ENCODE measurements at places on chromosomes 6 and 20.

DNA sequence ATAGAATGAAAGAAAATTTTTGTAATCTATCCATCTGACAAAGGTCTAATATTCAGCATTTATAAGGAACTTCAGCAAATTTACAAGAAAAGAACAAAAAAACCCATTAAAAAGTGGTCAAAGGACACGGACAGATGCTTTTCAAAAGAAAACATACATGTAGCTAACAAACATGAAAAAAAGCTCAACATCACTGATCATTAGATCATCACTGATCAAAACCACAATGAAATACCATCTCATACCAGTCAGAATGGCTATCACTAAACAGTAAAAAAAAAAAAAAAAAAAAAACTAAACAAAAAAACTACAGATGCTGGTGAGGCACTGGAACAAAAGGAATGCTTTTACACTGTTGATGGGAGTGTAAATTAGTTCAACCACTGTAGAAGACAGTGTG is 837.1 kb downstream of the EPHA7 start:
- no peak for DNase-seq

GRCh38 chr6:142378138-142378875 is 76.5 kb downstream of the ADGRG6 start:
- DNase-seq = no peak

GRCh38 chr20:34974246-34974645 is 18.6 kb downstream of the MYH7B start:
- DNase-seq = no peak

GRCh38 chr20:54347166-54347833 is 128.1 kb upstream of the DOK5 start:
- no peak for DNase-seq

GRCh38 chr20:34312024-34312460 is 8.9 kb upstream of the AHCY start:
- no peak for DNase-seq

GRCh38 chr6:72675396-72675795 is 53.5 kb downstream of the KCNQ5 start:
- no peak for DNase-seq

- no peak for DNase-seq
Measured at GRCh38 chr6:50724381-50725124, 11.2 kb downstream of the TFAP2D start.

GRCh38 chr6:133621751-133622150 is 267.2 kb upstream of the TCF21 start:
- no peak for DNase-seq

DNA sequence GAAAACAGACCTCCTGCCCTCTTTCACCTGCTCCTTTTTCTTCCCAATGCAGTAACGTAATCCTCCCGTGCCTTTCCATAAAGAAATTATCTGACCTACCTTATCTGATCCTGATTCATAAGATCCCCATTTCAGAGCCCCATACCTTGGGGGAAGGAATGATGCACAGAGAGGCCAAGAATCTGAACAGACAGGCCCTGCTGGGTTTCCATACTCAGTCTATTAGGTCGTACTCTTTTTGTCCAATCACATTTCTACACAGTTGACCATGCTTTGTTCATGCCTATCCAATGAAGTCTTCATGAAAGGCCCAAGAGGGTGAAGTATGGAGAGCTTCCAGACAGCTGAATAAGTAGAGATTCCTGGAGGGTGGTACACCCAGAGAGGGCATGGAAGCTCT is 25.3 kb downstream of the SRPK1 start:
- DNase-seq = no peak

- DNase-seq = no peak
Measured at GRCh38 chr20:12413116-12413515, 495.4 kb downstream of the BTBD3 start.

GRCh38 chr6:89970609-89971337 is 76.5 kb downstream of the GJA10 start:
- DNase-seq = no peak

GRCh38 chr6:167329014-167329413 is 4.1 kb downstream of the TTLL2 start:
- DNase-seq = no peak

GRCh38 chr6:140744659-140745320 is 1370.3 kb upstream of the CITED2 start:
- DNase-seq = no peak

GRCh38 chr20:50928469-50928868 is 2.8 kb downstream of the ADNP start:
- no peak for DNase-seq

DNA sequence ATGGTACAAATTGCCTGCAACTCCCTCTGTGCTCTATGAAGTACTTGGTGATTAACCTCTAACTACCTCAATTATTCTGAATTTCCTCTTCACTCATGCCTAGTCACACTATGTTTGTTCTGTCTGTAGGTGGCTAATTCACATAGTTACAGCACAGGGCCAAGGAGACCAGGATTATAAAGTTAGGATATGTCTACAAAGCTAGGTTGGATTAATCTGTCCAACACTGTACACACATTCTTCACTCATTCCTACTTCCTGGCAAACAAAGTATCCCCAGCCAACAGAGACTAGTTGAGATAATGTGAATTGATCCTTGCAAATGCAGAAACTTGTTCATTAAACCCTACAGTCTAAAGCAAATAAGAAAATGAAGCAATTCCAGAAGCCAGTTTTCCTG is 269.8 kb downstream of the HACE1 start:
- no peak for DNase-seq

- DNase-seq = no peak
Measured at GRCh38 chr20:8844179-8844578, 224.7 kb upstream of the PLCB4 start.

DNA sequence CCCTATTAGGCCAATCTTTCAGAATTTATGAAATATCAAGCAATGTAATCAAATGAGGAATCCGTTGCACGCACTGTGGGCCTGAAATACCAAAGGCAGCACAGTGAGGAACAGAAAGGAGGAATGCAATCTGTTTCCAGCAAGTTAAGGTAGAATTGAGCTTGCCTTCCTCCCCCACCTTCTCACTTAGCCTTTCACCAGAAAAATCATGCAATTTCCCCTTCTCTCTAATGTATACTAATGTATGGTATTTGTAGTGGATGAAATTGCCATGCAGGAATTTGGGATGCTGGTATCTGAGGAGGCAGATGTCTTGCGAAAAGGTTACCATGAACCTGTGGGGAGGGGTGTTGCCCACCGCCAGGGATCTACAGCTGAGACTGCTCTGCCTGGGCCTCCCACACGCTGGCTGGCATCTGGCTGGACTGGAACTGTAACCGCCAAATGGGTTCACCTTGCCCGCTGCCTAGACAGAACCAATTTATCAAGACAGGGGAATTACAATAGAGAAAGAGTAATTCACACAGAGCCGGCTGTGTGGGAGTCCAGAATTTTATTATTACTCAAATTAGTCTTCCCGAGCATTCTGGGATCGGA is 222.4 kb upstream of the MYLIP start:
- no peak for DNase-seq

GRCh38 chr20:9949563-9949962 is 85.2 kb upstream of the ANKEF1 start:
- no peak for DNase-seq

- DNase-seq = no peak
Measured at GRCh38 chr6:104201557-104201956, 658.2 kb downstream of the HACE1 start.

DNA sequence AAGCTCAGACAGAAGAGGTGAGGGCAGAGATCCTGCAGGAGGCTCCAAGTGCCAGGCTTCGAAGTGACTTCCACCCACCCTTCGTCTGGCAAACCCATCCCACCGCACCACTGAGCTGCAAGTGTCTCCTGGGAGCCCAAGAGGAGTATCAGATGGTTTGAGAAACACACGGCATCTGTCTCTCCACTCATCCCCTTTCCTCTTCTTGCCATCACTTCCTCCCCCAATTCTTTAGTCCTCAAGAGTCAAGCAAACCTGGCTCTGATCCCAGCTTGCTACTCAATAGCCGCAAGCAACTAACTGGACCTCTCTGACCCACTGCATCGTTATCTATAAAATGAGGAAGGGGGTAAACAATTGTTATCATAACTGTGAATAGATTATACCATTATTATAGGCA is 142.1 kb downstream of the BMP7 start:
- no peak for DNase-seq

DNA sequence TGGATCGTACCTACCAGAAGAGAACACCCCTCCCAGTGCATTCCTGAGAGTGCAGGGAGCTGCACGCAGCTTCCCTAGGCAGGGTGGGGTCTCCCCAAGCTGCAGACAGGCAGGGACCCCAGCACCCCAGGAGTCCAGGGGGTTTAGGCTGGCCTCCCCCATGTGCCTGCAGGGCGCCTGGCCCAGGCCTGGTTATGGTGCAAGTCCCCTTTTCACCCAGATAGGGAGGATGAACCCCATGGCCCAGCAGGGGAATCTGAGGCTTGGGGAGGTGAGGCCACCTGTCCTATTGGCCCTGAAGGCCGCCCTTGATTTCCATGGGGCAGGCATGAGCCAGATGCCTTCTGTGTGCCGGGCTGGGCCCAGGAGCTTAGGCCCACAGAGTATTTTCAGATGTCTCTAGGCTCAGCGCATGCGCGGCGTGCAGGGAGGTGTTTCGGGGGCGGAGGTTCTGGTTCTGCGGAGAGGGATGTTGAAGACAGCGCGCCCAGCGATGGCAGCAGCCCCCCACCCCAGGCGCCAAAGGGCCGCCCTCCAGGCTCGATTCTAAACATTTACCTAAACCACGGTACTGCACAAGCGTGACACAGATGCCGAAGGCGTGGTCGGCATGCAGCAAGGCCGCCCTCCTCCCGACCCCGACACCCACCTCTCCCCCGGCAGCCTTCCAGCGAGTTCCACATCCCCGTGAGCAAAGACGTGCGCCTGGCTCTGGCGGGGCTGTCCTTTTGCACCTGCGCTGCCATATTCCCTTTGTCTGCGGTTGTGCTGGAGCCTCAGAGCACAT is 29.4 kb downstream of the COL20A1 start:
- DNase-seq = no peak

- DNase-seq = no peak
Measured at GRCh38 chr6:29734046-29735018, 11.1 kb downstream of the HLA-F start.

- DNase-seq = no peak
Measured at GRCh38 chr6:158813032-158813431, 6.1 kb downstream of the EZR start.

DNA sequence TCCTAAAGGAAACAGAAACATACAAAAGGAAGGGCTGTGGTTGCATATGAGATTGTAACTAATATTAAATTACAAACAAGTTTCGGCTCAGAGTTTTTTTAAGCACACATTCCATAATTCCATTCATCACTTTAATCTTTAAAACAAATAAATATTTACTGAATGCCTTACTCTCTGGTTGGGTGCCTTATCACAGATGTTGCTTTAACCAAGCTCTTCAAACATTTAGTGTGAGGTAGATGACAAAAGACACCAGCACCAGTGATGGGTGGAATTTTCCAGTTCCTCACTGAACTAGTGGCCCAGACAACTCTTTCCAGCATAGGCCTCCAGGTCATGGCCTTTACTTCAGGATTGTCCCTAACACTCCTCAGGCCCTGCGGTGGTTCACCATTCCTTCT is 58.7 kb downstream of the ARHGAP18 start:
- DNase-seq = no peak

DNA sequence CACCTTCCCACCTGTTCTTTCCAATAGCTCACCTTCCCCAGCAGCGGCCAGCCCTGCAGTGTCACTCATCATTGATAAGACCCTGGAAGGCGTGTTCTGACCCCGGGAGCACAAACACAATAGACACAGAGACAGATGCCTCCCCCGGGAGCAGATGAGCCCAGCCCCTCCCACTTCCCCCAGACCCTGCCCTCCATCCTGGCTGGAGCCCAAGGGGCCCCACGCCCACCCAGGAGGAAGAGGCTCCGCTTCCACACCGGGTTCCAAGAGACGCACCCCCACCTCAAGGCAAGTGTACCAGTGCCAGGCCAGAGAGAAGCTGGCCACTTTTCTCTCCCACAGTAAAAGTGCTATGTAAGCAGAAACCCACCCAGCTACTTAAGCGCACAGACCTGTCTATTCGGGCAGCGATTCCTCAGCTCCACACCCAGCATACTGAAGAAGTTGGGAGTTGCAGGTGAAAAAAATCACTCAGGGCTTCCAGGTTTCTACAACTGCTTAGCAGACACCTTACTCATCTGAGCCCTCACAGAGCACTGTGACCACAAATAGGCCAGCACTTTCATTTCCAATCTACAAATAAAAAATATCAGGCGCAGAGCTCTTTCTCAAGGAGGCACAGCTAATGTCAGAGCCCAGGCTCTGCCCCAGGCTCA is 93.4 kb upstream of the NXT1 start:
- DNase-seq = no peak

- no peak for DNase-seq
Measured at GRCh38 chr6:167735084-167735950, 91.4 kb upstream of the AFDN start.

GRCh38 chr20:12592756-12593155 is 416.0 kb upstream of the SPTLC3 start:
- no peak for DNase-seq

- no peak for DNase-seq
Measured at GRCh38 chr6:69090132-69090531, 455.1 kb downstream of the ADGRB3 start.

- no peak for DNase-seq
Measured at GRCh38 chr20:13166011-13166410, 55.1 kb upstream of the ISM1 start.

- DNase-seq = no peak
Measured at GRCh38 chr20:20606050-20606449, 106.4 kb downstream of the RALGAPA2 start.

DNA sequence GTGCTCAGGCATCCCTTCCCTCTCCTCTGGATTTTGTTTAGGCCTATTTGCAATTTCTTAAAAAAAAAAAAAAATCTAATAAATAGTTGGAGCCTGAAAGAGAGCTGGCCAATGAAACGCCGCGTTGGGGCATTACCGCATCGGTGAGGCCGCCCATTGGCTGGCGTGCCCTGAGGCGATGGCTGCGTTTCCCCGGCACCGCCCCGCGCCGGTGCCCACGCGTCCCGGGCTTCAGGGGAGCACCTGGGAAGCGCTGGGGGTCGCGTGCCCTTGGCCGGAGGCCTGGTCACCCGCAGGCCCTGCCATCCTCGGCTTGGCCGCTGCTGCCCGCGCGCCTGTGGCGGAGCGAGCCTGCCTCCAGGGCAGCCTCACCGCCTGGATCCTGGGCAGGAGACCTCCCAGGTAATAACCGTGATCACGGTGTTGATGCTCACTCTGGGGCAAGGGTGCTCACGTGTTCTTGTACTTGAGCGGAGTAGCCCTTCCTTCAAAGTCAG is 155.4 kb downstream of the NRN1 start:
- peak; percentile 57 for DNase-seq

DNA sequence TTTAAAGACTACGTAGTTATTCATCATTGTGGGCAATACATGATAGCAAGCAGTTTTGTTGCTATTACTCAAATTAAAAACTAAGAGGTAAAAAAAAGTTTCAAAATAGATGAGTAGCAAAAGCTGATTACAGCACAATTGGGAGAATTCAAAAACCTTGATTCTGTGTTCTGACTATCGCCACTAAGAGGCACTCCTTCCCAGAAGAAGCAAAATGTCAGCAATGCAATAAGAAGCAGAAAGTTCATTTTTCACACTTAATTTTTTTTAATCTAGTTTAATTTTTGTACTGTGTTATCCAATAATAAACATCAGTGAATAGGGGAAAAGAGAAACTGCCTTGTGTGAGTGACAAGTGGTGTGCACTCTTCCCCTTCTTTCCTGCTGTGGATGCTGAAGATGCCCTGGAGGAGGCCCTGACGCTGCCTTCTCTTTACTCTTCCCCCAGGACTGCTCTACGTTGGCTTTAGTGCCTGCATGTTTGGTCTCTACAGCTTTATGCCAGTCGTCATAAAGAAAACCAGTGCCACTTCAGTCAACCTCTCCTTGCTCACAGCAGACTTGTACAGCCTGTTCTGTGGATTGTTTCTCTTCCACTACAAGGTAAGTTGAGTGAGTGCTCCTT is 263.2 kb upstream of the PLN start:
- DNase-seq = no peak

GRCh38 chr20:34164381-34164984 is 52.4 kb upstream of the EIF2S2 start:
- no peak for DNase-seq

Measured in effector CD4-positive, alpha-beta T cell (primary cell).